ENCODE measurements at places on chromosomes 11 and 22. TPM values are rescaled to one million over a fixed set of nuclear protein-coding genes. Genes with fewer than 3 reads are reported as not detected.
A peak's percentile ranks its signal among the peaks of the same experiment; 100 is the strongest.

ASRGL1 gene
- 25.8 TPM for total RNA-seq

RAB1B gene
- total RNA-seq: 189 TPM

PAK1 gene
- 31.6 TPM for total RNA-seq

STX3 gene
- total RNA-seq: 35.1 TPM

GRCh38 chr11:123284454-123284853, 89.4 kb upstream of the CLMP start:
- DNase-seq: no peak

DNA sequence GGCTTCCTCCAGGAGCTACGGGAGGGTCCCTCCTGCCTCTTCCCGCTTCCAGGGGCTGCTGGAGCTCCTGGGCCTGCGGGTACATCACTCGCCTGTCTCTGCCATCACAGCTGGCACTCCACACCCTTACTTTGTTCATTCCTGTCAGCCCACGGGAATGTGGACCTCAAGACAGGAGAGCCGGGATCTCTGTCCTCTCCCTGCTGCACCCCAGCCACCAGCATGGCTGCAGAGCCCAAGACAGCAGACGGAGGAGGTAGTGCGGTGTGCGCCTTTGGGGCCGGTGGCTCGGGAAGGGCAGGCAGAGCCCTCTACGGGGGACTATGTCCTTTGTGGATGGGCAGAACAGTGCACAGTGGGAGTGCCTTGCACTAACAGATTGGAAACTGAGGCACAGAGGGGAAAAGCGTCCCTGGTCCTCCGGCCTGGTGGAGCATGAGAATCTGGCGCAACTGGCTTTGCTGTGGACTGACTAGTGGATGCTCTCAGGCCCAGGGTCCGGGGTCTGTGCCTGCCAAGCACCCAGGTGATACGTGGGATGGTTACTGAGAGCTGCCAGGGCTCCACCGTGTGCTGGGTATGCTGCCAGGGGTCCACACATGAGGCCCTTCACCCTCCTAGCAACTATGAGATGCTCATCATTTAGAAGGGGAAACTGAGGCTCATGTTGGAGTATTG, 47.3 kb downstream of the IGF2 start:
- DNase-seq: no peak

GRCh38 chr11:87851234-87851633, 324.0 kb downstream of the RAB38 start:
- DNase-seq: peak; percentile 86

- no peak for DNase-seq
Observed at GRCh38 chr22:47580121-47580520, 817.7 kb downstream of the TBC1D22A start.

DNA sequence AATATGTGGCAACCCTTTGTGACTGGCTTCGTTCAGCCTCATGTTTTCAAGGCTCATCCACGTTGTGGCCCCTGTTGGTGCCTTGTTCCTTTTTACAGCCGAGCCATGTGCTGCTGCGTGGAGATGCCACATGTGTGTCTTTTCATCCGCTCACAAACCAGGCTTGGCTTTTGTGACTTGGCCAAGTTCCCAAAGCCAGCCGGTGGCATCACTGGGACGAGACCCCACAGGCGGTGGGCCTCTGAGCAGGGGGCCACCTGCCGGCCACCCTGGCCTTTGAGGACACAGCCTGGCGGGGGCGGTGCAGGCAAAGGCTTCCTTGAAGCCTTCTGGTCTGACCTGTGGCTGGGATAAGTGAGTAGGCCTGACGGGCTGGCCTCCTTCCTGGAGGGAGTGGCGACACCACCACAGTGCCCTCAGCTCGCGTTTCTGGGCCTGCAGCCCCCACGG, 10.5 kb downstream of the GRK2 start:
- no peak for DNase-seq

- no peak for DNase-seq
Observed at GRCh38 chr11:116052603-116053547, 548.7 kb upstream of the CADM1 start.

DNA sequence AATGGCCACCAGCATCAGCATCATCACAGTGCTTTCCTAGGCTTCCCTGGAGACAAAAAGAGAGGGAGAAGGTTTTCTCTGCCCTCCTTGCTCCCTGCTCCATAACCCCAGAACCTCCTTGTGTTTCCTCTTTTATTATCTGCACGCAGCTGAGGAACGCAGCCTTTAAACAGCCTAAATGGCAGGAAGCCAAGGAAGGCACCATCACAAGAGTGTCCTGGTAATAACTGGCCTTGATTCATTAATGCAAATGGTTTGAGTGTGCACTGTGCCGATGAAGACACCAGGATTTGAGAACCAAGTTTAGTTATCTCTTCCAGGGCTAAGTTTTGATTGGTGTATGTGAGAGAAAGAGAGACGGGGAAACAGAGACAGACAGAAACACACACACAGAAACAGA, 29.4 kb upstream of the DRD2 start:
- DNase-seq: no peak

DNA sequence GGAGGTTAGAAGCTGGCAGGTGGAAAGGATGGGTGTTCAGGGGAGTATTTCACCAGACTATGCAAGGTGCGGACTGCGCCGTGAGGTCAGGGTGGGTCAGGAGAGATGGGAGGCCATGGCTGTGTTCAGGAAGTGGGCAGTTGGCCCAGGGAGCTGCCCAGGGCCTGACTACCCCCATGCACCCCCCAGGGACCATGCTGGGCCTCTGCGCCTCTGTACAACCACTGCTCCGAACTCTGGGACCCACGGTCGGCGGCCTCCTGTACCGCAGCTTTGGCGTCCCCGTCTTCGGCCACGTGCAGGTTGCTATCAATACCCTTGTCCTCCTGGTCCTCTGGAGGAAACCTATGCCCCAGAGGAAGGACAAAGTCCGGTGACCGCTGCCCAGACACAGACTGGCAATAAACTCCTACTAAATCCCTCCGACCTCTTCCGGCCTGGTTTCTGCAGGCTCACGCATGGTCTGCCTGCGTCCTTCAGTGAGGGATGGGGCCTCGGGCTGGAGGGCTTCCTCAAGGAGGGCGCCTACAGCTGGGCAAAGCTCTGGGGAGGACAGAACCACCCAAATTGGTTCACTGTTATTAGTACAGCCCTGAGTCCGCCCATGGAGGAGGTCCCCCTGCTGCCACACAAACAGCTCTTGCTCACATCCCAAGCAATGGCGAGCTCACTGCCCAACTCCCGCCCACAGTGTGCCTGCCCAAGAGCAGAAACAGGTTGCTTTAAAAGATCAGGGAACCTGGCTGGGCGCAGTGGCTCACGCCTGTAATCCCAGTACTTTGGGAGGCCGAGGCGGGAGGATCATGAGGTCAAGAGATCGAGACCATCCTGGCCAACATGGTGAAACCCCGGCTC, 4.2 kb downstream of the PHLDA2 start:
- DNase-seq: no peak

DNA sequence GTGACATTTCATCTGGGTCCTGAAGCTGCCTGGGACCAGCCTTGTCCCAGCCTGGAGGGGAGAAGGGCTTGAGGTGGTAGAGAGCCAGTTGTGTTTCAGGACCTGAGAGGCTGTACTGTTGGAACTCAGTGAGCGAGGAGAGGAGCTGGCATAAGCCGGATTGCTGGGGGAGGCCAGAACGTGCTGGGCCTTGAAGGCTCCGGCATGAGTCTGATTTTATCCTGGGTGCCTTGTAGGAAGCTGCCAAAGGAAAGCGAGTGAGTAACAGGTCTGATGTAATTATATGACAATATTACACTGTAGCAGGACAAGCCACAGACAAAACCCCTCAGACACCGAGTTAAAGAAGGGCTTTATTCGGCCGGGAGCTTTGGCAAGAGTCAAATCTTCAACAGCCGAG, 17.2 kb downstream of the AP2A2 start:
- DNase-seq: no peak

- DNase-seq: no peak
Observed at GRCh38 chr22:48208894-48209293, 1446.4 kb downstream of the TBC1D22A start.

DNA sequence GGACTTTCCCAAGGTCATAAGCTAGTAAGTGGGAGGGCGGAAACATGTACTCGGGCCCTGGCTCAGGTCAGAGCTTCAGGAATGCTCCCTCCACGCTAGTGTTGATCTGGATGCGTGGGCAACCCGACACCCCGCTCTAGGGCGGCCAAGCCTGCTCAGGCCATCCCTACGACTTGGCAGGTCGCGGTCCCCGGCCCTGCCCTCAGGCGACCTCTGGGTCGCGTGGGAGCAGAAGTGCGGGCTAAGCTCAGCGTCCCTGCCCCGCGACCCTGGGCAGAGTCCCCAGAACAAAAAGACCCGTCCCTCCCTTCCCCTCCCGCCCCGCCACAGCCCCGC, 781 bp upstream of the TEF start:
- DNase-seq: peak; percentile 80

GRCh38 chr22:20013382-20013871, 3.2 kb downstream of the ARVCF start:
- DNase-seq: no peak

DNA sequence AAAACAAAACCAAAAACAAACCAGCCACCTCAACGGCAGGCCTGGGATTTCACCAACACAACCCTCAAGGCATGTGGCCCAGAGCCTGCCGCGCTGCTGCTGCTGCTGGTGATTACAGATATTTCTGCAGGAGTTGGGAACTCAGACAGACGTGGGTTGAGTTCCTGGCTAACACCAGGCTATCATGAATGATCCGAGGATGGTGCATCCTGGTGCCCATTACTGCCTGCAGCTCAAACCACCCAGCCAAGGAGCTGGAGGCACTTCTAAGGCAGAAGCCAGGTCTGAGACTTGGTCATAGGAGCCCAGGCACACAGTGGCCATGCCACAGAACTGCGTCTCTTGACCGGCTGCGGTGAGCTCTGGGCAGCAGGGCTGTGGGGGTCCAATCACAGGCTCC, 151.8 kb downstream of the MPPED1 start:
- no peak for DNase-seq

- no peak for DNase-seq
Observed at GRCh38 chr11:95035316-95035715, 10.3 kb downstream of the KDM4E start.

GRCh38 chr11:11464555-11464954, 111.5 kb upstream of the CSNK2A3 start:
- no peak for DNase-seq

- DNase-seq: peak; percentile 31
Observed at GRCh38 chr11:35419184-35419829, at the start of gene SLC1A2. Gene SLC1A2, minus strand, starts transcription at chr11:35419558. Its CDS starts 592 bp downstream, at chr11:35418966.

GRCh38 chr11:34180040-34180813, 74.8 kb downstream of the NAT10 start:
- DNase-seq: no peak

GRCh38 chr22:47168900-47169800, 406.7 kb downstream of the TBC1D22A start:
- no peak for DNase-seq

DNA sequence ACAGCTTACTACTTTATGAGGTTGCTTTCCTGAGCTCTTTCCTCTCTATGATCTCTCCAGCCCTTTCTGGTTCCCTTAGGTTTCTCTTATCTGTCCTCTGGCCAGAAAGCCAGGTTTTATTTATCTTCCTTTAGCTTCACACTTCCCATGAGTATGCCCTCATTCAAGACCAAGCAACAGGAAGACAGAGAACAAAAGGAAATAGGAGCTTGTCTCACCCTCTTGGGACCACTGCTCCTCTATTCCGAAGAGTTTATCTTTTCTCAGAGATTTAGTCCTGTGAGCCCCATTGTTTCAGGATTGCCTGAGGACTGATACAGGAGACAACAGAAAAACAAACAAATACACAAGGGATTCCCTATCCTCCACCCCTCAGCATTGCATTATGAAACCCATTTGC, 62.4 kb upstream of the CCDC179 start:
- DNase-seq: no peak

DNA sequence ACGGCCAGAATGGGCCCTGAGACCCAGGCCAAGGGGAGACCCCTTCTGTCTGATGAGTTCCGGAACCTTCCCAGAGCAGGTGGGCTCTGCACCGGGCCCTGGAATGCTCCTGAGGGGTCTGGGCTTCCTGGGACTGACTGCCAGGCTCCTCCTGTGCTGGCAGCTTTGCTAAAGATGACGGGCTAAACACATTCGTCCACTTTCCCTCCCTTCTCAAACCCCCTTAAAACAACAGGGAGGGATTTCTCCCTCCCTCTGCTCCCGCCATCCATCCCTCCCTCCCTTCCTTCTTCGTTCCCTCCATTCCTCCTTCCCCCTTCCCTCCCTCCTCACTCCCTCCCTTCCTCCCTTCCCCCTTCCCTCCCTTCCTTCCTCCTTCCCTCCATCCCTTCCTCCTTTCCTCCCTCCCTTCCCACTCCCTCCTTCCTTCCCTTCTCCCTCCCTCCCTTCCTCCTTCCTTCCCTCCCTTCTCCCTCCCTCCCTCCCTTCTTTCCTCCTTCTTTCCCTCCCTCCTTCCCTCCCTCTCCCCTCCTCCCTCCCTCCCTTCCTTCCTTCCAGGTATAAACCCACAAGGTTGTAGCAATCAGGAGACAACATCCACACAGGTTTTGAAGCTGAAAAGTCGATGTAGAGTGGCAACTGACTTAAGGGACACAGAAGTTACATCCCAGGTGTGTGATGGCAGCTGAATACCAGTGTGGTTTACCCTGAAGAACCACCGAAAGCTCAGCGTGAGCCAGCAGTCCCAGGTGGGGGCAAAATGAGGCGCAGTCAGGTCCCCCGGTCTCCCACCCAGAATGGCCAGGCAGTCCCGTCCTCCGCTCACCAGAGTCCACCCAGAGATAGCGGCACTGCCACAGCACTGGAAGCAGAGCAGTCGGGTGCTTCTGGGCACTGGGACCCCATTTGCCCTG, 18.8 kb upstream of the MGAT3 start:
- DNase-seq: no peak

DNA sequence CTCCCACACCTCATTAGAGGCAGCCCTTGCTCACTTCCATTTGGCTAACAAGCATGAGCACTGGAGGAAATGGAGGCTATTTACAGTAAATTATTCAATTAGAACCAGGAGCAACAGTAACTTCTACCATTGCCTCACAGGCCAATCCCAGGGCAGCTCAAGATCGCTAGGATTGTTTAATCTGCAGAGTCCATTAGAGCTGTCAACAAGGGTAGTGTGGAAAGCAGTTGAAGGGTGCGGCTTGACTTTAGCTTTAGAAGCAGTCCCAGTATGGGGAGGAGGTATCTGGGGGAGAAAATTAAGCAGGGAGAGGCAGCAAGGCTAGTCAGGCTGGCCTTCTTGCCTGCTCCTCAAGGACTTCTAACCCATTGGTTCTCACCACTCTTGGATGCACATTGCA, 38.3 kb upstream of the CYP2R1 start:
- no peak for DNase-seq

DNA sequence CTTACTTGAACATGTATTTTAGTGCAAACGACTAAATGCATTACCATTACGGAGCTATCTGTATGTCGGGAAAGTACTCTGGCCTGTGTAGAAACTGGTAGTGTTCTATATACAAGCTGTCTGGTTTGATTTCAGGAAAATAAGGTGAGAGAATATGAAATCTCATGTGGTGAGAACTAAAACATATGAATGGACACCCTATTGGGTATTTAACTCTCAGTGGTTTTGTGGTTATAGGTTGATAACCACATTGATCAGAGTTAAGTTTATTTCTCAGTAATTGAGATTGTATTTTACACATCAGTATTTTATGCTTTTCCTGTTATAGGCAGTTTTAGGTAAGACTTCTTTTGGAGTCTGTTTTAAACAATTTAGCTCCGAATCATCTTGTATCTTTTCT, 10.4 kb downstream of the ANO5 start:
- DNase-seq: no peak
